ENCODE measurements at places on chromosomes 3 and 15.

GRCh38 chr3:117666812-117667211 is 957.2 kb downstream of the TUSC7 start:
- no peak for DNase-seq

GRCh38 chr3:179063945-179064560 is 7.6 kb downstream of the ZMAT3 start:
- no peak for DNase-seq

- no peak for DNase-seq
Observed at GRCh38 chr15:90002428-90002844, 1.3 kb downstream of the ZNF710 start.

- DNase-seq: no peak
Observed at GRCh38 chr3:81033684-81034083, 727.8 kb downstream of the GBE1 start.

DNA sequence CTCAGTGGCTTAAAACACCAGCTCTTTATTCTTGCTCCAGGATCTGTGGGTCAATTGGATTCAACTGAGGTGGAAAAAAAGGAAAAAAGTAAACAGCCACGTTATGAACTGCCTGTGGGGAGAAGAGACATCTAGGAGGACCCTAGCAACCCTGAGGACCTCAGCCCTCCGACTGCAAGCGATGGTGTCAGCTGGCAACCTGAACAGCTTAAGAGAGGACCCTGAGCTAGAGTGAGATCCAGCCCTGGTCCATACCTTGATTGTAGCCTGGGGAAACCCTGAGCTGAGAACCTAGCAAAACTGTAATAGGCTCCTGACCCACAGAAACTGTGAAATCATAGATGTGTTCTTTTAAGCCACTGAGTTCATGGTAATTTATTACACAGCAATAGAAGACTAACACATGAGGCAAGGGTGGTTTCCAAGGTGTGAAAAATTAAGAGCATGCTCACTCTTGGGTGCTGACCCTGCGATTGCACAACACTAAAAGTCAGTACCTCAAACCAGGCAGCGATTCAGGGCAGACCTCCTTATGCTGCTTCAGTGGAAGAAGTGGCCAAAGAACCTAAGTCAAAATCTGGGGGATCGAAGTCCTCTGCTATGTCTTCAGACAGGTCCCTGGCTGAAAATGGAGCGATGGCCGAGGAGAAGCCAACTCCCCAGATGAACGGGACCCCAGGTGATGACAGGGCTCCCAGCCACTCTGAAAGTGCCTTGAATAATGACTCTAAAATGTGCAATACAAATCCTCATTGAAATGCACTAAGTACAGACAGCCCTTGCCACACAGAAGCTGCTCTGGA is 57.7 kb downstream of the GASK1A start:
- no peak for DNase-seq

DNA sequence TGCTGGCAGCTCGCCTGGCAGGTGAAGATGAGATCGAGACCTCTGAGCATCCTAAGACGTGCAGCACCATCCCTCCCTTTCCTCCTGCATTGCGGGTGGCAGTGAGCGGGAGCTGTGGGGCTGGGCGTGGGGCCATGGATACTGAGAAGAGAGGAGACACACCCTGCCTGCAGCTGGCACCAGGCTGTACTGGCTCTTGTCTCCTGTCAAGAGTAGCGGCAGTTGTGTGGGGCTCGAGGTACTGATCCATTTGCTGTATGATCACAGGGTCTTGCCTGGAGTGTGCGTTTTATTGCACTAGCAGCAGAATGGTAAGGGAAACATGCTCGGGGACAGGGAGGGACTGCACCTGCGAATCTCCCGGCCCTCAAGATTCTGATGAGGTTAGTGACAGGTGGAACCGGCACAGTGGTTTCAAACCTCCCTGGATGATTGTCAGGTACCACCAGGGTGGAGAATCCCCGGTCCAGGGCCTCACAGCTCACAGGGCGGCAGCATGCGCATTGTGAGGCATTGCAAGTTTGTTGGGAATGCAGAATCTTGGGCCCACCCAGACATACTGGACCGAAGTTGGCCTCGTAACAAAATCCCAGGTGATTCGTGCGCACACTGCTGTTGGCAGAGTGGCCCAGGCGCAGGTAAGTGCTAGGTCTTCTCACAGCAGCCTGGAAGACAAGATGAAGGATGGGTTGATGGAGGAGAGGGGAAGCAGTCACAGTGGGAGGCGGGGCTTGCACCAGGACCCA is 14.1 kb downstream of the SYNM start:
- DNase-seq: no peak

GRCh38 chr3:81761904-81762580 is 597 bp upstream of the GBE1 start:
- DNase-seq: no peak

- DNase-seq: no peak
Observed at GRCh38 chr3:45216021-45216609, 10.0 kb downstream of the TMEM158 start.

- no peak for DNase-seq
Observed at GRCh38 chr3:71080517-71081083, 502.9 kb downstream of the FOXP1 start.

GRCh38 chr3:59247402-59247841 is 197.6 kb upstream of the CFAP20DC start:
- DNase-seq: no peak

DNA sequence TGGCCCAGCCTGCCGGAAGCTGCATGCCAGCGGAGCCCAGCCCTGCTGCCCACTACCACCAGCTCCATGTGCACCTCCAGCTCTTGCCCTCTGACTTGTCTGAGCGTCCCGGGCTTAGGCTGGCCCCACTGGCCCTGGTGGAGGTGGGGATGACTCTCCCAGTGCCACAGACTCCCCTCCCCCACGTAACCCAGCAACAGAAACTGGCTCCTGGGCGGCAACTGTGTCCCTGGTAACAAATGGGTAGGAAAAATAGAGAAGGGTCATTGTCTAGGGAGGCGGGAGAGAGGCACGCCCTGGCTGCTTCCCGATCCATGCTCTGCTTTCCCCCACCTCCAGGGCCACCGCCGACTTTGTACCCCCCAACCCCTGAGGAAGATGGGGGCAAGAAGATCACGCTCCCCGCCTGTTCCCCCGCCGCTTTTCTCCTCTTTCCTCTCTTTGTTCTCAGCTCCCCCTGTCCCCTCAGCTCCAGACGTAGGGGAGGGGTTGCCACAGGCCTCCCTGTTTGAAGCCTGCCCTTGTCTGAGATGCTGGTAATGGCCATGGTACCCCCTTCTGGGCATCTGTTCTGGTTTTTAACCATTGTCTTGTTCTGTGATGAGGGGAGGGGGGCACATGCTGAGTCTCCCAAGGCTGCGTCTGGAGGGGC is 10.8 kb upstream of the SEMA3B start:
- DNase-seq: no peak

Measured in lower leg skin (tissue), 4 donors.